ENCODE measurements at places on chromosomes 5 and 9.

DNA sequence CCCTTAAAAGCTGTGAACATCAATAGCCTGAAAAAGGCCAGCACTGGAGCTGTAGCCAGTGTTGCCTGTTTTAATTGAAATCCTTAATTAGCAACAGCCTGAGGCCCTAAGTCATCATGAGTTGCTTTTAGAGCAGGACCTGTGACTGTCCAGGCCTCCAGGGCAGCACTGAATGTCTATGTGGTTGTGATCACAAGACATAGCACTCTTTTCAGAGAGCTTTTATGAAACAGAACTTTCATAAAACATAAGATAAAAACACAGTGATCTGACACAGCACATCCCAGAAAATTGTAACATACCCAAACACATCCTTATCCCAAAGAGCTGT is 85.5 kb upstream of the MYO10 start:
- DNase-seq, result no peak

GRCh38 chr5:160315968-160316367 is 3.6 kb upstream of the CCNJL start:
- no peak for DNase-seq

DNA sequence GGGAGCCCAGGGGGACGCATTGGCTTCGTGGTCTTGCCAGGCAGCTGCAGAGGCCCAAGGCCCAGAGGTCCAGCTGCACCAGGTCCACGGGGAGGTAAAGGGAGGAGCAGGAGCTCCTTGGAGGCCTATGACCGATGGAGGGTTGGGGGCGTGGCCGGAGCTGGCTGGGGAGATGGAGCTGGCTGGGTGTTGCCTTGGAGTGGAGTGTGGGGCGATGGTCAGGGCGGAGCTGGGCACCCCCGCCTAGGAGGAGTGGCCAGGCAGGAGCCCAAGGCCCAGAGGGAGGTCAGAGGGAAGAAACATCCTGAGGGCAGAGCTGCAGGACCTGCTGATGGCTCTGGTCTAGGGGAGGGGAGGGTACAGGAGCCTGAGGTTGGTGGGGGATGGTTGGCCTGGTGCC is 44.6 kb downstream of the KCNT1 start:
- DNase-seq, result no peak

GRCh38 chr5:73218552-73219171 is 45.7 kb downstream of the TMEM174 start:
- no peak for DNase-seq

DNA sequence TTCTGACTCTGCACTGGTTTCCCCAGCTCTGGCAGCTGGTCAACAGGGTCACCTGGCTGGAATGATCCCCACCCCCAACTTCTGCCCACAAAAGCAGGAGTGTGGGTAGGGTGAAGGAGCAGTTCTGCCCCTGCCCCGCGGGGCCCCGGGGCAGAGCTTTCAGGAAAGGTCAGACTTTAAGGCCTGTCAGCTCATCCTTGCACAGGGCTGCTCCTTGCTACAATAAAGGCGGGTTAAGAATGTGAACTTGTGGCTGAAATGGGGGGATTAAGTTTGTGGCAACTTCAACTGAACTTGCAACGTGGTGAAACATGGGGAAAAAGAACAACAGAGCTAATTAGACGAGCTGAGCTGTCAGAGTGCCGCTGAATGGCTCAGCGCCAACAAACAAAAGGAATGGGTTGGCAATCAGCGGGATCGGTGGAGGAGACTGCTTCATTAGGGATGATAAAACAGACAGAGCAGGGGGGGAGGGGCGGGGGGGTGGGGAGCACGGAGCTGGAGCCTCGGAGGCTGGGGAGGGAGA is 50.8 kb downstream of the CRB2 start:
- DNase-seq, result peak; percentile 36

- DNase-seq, result no peak
These were observed 31.1 kb upstream of the TRIM14 start for GRCh38 chr9:98150164-98150563.

- DNase-seq, result no peak
These were observed 21.7 kb upstream of the DOLPP1 start for GRCh38 chr9:129058965-129059795.

DNA sequence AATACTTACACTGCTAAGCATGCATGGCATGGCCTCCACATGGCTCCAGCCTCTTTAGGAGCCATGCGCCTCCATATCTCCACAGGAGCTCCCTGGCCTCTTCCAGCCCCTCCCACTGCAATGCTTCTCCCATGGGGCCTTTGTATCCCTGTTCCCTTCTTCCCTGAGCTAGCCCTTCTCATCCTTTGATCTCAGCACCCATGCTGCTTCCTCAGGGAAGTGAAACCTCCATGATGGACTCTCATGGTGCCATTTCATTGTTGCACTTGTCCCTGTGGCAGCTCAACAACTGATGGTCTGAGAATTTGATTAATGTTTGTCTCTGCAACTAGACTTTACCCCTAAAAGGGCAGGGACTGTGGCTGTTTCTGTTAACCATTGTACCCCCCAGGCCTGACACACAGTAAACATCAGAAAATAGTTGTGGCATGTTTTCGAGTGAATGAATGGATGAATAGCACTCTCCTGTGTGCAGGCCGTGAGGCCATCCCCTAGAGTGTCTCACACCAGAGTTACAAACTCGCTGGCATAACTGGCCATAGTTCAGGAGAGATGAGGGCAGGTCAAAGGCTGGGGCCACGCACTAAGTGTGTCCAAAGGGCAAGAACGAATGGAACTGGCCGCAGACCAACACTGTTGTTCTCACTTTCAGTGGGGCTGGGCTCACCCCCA is 6.6 kb downstream of the IDNK start:
- no peak for DNase-seq

DNA sequence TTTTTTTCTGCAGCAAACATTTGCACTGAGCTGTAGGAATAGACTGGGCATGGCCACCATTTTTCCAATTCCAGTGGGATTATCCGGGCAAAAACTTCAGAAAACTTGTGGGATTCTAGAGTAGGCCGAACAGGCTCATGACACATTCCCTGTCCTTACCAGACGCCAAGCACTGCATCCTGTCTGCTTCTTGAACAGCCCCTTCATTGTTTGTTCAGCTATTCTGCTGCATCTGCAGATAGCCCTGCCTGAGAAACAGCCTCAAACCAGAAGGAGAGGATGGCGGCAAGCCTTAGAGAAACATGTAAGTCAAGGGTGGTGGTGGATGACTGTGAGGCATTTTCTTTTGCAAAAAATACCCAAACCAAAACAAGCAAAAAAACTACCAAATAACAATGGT is 111.8 kb upstream of the NTRK2 start:
- DNase-seq, result no peak

GRCh38 chr9:91405343-91406077 is 18.1 kb downstream of the NFIL3 start:
- DNase-seq, result no peak

DNA sequence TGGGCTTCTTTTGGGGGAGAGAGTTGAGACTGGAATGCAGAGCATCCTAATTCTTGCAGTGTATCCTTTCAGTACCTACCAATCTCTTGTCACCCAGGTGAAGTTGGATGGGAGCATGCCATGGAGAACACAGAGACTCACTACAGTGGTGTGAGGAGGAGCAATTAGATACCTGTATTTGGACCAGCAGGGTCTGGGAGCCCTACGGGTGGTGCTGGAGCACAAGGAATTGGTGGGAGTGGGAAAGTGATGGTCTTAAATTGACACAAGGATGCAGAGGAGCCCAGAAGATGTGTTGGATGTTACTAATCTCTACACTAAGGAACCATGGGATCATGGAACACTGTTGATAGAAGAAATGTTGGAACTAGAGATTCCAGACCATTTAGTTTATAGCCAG is 212.7 kb downstream of the CHSY3 start:
- DNase-seq, result no peak

DNA sequence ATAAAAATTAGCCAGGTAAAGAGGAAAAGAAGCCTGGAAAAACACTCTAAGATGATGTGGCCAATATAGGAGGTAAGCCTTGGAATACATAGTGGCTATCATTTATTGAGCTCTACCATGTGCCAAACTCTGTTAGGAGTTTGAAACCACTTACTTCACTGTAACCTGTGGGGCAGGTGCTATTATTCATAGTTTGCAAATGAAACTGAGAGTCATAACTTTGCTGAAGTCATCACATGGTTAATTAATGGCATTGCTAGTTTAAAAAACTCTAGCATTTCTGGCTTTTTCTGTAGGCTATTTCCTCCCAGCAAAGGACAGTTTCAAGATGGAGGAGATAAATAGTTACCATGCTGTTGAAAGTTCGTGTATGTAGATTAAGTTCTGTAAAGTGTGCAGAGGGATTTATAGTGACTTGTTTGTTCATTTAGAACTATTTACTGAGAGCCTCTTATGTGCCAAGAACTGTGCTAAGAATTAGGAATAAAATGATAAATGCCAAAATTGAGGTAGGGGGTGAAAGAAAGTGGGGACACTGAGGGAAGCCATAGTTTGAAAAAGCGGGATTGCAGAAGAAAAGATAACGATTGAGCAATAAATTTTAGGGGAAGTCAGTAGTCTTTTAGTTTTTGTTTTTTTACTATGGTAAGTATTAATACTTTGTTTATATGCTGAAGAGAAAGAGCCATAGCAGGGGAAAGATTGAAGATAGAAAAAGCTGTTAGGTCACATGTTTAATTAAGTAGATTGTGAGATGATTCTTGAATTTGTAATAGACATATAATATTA is 57.2 kb downstream of the WDR70 start:
- no peak for DNase-seq

- peak; percentile 63 for DNase-seq
These were observed 51.5 kb upstream of the NR3C1 start for GRCh38 chr5:143454936-143455516.

DNA sequence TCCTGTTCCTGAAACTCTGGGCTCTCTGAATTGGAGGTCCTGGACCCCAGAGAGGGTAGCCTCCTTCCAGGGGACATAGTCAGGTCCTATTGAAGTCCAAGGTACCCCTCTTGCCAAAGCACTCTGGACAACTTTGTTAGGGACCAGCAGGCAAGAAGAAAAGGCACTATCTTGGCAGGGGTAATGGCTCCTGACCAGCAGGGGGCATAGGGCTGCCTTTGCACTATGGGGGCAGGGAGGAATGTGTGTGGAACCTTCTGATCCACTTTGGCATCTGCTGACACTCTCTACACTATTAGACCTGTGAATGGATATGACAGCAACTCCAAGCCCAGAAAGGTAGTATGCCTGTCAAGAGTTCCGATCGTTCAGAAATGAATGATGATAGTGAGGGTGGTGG is 179.0 kb upstream of the CD180 start:
- no peak for DNase-seq

DNA sequence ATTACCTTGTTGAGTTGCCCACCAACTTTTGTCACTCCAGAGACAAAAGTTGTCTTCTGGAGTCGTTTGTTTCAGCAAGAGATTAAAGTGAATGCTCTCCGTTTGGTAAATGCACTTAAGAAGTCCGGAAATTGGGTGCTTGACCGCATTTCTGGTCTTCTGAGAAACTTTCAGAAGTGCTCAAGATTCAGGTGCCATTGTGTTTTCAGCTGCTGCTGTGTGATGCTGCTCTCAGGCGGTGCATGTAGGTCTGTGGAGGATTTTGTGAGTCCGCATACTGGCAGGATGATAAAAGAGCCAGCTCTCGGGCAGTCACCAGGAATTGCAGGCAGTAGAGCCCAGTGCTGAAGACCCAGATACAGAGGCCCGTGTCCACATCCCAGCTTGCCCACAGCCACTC is 5.9 kb upstream of the NFIL3 start:
- DNase-seq, result no peak

- DNase-seq, result no peak
These were observed 2.5 kb downstream of the DOK3 start for GRCh38 chr5:177507165-177507564.

DNA sequence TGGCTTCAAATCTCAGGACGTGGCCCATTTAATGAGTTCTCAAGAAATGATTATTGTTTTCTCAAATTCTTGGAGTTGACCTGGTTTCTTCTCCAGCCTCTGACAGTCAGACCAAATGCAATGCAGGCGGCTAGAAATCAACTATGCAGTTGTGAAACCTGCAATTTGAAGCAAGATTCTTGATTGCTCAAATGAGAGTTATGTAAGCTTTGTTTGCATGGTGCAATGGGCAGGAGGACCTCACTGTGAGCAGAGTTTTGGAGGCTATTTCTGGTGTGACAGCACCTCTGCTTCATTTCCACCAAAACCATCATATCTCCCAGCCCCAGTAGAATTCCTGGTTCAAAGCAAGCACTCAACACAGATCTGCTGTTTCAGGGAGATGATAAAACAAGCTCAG is 500.0 kb upstream of the KLF4 start:
- no peak for DNase-seq

DNA sequence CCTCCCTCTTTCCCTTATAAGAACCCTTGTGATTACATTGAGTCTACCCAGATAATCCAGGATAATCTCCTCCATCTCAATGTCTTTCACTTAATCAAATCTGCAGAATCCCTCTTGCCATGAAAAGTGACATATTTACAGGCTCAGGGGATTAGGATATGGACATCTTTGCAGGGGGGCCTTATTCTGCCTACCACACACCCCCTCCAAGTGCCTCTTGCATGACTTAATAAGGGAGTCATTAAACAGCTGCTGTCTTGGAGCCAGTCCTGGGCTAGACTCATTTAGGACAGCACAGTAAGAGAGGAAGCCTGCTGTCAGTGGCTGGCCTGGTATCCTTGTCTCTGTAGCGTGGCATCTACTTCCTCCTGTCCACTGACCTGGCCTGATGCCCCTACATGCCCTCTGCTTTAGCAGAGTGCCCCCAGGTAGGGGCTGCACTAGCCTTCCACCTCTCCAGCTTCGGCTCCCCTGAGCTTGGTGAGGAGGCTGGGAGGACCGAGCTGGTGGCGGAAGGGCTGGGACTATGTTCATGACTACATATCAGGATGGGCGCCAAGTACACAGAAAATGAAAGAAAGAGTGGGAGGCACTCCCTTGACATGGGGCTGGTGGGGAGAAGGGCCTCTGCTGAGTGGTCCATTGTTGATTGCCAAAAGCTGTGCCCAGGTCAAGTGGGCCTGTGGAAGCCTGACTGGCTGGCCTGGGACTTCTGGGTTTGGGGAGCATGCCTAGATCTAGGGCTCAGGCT is 17.2 kb downstream of the ENHO start:
- DNase-seq, result no peak

DNA sequence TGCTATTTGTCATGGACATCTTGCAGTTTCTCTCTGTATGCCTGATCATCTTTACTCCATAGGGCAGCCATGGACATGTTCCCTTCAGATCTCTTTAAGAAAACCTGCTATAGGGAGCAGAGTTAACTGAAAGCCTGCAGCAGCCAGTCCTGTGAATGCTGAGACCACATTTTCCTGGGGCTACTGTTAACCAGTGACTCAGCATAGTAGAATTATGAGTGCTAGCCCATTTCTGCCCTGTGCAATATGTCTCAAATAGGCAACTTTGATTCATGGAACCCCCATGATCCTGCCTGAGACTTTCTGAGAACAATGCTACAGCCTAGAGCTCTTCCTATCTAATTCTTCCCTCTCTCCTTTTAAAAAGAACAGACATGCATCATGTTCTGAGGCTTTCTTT is 624.2 kb downstream of the CHSY3 start:
- no peak for DNase-seq

DNA sequence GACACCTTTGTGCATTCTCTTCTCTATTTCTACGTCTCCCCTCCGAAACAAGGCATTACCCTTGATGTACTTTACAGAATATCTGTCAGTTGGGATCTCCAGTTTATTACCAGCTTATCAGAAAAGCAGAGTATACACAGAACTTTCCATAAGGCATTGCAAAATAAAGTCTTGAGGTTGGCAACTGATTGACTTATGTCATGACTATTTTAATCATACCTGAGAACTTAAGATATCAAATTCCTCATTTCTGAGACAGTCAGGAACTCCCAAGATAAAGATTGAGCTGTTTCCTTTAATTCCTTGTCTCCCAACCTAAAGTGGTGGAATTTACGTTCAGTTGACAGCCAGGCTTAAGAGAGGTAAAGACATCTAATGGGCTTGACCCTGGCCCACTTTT is 110.9 kb downstream of the MEF2C start:
- DNase-seq, result no peak

- no peak for DNase-seq
These were observed at the start of gene PTGES for GRCh38 chr9:129752900-129753729. Gene PTGES, minus strand, starts transcription at chr9:129753042. Its CDS starts 30 bp downstream, at chr9:129753012.

All from NCI-H1694 treated with DMSO at 0.1 percent for 48 hours (cell line).